ENCODE measurements at places on chromosomes 7 and 10. TPM values are rescaled to one million over a fixed set of nuclear protein-coding genes. Genes with fewer than 3 reads are reported as not detected.
A peak's percentile ranks its signal among the peaks of the same experiment; 100 is the strongest.

GRCh38 chr7:36904101-36904500 is 179.8 kb upstream of the AOAH start:
- no peak for DNase-seq

The FLNC gene
- 0.06 TPM for total RNA-seq

The EPO gene
- not detected for total RNA-seq

DNA sequence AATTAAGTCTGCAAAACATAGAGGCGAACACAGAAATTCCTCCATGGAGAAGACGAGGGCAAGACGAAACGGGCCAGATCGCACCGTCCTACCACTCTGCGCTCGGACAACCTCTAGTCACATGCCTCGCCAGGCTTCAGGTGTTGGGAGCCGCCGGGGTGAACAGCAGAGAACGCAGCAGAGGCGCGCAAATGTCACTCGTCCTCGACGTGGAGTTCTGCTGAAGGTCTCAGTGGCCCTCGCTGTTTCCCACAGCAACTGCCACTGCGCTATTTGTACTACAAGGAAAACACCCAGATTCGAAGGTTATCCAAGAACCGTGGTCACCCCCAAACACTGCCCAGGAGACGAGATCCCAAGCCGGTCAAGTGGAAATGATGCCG is 9.2 kb downstream of the CTBP2 start:
- DNase-seq = no peak

DNA sequence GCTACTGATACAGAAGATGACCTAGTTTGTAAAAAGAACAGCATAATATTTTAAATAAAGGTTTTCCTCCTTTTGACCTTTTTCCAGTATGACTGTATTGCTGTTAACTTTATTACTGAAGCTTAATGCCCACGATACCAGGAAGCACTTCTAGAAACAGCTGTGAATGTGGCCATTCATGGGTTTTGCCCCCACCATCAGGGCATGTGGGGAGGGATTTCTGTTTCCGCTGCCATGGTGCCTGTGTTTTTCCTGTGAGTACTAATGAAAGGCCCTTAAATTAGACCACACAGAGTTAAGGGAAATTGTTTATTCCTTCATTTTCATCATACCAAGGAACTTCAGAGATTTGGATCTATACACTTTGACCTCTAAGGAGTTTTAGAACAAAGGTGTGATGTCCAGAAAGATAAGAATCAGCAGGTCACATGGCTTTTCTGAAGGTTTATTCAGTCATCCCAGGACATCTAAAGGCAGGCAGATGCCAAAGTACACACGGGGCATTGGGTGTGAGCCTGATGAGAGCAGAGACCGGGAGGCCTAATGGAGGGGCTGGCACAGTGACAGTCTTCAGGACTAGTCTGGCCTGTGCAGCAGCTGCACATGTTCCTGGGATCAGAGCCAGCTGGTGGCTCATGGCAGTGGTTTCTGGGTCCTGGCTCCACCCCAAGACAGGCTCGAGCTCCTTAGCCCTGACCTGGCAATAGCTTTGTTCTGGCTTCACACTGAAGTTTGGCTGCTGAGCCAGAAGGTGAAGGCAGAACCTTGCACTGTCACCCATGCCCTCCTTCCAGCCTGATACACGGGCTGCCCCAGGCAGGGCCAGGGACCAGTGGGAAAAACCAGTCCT is 190.9 kb downstream of the REEP3 start:
- no peak for DNase-seq

GRCh38 chr10:73039635-73040034 is 57.0 kb downstream of the P4HA1 start:
- DNase-seq = no peak

DNA sequence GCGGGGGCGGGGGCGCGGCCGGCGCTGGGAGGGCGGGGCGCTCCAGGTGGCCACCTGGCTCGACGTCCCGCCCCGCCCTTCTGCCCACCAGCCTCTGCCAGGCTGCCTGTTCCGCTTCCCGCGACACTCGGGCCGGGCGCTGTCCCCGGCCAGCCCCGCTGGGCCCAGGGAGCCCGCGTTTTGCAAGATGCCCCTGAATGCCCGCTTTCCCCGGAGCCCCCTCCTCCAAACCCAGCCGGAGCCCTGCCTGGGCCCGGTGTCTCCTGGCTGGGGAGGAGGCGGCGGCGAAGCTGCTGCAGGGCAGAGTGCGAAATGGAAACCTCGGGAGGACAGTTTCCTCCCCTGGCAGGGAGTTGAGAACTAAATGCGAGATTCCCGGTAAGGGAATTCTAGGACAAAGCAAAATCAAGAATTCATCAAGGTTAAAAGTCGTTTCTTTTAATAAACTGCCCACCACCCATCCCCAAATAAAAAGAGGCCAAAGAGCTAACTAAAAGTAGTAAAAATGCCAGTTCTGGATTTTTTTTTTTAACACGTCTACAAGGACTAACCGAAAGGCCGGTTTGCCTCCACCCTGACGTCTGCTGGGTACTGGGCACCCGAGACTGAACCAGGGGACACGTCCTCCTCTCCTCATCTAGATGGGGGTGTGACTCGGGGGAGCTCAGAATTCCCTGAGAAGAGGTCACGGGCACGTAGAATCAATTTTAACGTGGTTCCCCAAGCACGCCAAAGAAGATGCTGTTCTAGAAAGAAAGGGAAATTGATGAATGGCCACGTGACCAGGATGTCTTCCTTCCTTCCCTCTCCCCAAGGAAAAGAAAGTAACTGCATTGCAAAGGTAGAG is 200.4 kb upstream of the NFE2L3 start:
- peak; percentile 9 for DNase-seq

DNA sequence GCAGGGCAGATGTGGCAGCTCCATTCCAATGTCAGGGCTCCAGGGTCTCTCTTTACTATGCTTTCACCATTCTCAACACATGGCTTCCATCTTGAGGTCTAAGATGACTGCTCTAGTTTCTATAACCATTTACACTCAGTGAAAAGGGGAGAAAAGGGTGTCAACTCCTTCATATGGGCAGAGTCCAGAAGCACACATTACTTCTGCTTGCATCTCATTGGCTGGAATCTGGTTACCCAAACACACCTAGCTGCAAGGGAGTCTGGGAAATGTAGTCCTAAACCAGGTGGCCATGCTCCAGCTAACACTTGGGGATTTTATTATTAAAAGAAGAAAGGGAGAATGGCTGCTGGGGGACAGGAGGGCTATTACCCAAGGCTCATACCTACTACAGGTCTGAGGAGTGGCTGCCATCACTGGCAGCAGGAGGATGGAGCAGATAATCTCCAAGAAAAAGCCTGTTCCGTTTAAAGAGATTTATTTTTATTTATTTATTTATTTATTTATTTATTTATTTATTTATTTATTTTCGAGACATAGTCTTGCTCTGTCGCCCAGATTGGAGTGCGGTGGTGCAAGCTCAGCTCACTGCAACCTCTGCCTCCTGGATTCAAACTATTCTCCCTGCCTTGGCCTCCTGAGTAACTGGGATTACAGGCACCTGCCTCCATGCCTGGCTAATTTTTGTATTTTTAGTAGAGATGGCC is 29.1 kb upstream of the LBX1 start:
- DNase-seq = no peak

The LLCFC1 gene
- not detected for total RNA-seq

- no peak for DNase-seq
Observed at GRCh38 chr10:78626471-78626870, 442.3 kb upstream of the ZMIZ1 start.

The CDHR3 gene
- 11.3 TPM for total RNA-seq

DNA sequence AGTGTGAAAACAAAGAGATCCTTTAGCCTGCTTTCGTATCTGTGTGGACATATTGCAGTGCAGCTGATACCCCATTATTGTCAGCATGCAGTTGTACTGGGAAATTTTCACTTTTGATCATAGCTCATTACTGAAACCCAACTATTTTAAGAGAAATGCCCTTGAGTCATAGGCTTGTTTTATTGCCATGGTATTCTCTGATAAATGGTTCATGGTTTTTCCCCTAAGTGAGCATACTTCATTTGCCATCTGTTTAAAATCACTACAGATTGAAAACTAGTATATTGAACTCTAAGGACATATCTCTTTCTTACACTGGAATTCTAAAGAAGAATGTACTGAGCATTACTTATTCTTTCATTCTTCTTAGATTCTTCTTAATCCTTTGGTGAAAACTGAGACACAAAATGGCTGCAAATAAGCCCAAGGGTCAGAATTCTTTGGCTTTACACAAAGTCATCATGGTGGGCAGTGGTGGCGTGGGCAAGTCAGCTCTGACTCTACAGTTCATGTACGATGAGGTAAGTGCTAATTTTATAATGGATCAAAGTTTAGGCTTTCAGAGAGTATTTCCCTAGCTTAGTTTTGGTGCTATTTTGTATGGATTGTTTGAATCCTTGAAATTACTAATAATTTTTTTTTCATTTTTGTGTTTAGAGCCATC is 63.0 kb downstream of the RALA start:
- no peak for DNase-seq
